Cardiac septum (tissue), 1 donor: ENCODE measurements at places on chromosomes 11 and 22. TPM values are rescaled to one million over a fixed set of nuclear protein-coding genes. Genes with fewer than 3 reads are reported as not detected.

- no peak for DNase-seq
These were observed 749 bp downstream of the VWA5A start for GRCh38 chr11:124115782-124116616.

TMPRSS5 gene
- total RNA-seq = 0.81 TPM

DNA sequence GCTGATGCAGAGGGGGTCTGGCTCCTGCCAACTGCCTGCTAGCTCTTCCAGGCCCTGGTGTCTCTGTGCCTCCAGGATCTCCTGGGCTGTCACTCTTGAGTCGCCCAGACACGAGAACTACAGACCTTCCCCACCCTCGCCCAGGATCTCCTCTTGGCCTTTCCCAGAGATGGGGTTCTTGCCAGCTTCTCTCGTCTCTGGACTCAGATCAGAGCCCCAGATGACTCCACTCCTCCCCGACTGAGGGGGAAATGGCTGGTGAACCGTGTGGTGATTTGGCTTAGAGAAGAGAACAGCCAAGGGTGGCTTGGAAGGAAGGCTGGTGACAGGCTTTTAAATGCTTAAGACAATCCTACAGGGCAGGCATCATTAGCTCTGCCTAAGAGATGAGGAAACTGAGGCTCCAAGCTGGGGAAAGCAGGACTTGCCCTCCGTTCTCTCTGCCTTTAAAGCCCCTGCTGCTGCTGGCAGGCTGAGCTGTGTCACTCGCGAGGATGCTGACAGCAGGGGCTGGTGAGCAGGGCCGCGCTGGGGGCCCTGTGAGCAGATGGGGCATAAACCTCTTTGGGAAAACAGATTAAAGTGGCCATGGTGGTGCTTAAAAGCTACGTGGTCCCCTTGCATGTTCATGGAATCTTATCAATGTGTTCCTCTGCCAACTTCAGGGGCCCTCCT lies 90.3 kb upstream of the THY1 start:
- DNase-seq = no peak

ACR gene
- 0.40 TPM for total RNA-seq

GRCh38 chr22:42632096-42632495 lies 8.3 kb downstream of the ATP5MGL start:
- DNase-seq = no peak

GRCh38 chr11:72635933-72636332 lies 38.3 kb downstream of the PDE2A start:
- DNase-seq = no peak

- no peak for DNase-seq
These were observed 140.9 kb downstream of the TEAD1 start for GRCh38 chr11:12815129-12815480.

- no peak for DNase-seq
These were observed 38.0 kb upstream of the TEF start for GRCh38 chr22:41343717-41344116.

CCDC73 gene
- not detected for total RNA-seq

GRCh38 chr11:109275931-109276330 lies 146.1 kb upstream of the C11orf87 start:
- DNase-seq = no peak

VPS26B gene
- 39.5 TPM for total RNA-seq

DNA sequence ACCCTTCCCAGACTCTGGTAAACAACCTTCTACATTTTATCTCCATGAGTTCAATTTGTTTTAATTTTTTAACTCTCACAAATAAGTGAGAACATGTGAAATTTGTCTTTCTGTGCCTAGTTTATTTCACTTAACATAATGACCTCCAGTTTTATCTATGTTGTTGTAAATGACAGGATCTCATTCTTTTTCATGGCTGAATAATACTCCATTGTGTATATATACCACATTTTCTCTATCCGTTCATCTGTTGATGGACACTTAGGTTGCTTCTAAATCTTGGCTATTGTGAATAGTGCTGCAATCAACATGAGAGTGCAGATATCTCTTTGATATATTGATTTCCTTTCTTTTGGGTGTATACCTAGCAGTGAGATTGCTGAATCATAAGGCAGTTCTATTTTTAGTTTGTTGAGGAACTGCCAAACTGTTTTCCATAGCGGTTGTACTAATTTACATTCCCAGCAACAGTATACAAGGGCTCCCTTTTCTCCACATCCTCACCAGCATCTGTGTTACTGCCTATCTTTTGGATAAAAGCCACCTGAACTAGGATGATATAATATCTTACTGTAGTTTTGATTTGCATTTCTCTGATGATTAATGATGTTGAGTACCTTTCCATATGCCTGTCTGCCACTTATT lies 93.9 kb downstream of the ATG16L2 start:
- no peak for DNase-seq

GRCh38 chr11:90329043-90329442 lies 106.2 kb upstream of the CHORDC1 start:
- DNase-seq = no peak

TPBGL gene
- 0.08 TPM for total RNA-seq

ASPHD2 gene
- total RNA-seq = 0.32 TPM

DNA sequence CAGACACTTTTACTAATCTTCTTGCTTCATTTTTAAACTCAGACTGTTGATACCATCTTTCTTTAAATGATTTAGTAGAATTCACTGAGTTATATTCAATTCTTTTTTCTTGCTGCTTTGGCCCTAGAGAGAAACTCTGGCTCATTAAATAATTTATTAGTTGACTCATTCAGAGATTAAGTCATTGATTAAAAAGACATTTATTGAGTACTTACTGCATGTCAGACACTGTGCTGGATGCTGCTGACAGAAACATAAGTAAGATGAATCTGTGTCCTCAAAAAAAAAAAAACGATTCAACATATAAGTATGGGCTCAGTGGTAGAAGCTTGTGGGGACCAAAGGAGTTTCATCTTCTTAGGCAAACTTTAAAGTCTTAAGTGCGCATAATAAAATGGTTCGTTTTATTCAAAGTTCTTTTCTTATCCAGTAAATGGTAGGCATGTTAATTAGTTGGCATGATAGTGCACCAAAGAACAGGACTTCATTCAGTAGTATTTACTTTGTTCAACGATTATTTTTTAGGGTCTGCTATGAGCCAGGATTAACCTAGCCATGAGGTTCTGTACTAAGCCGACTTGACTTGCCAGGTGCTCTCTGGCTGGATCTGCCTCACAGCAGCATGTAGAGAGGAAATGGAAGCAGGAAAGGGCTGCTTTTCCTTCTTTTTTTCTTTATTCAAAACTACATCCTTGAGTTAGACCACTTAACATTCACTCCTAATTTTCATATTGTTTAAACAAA lies 281.0 kb upstream of the CTSC start:
- no peak for DNase-seq

- peak; percentile 39 for DNase-seq
These were observed 34.0 kb downstream of the KCNQ1OT1 start for GRCh38 chr11:2665526-2666400.

DNA sequence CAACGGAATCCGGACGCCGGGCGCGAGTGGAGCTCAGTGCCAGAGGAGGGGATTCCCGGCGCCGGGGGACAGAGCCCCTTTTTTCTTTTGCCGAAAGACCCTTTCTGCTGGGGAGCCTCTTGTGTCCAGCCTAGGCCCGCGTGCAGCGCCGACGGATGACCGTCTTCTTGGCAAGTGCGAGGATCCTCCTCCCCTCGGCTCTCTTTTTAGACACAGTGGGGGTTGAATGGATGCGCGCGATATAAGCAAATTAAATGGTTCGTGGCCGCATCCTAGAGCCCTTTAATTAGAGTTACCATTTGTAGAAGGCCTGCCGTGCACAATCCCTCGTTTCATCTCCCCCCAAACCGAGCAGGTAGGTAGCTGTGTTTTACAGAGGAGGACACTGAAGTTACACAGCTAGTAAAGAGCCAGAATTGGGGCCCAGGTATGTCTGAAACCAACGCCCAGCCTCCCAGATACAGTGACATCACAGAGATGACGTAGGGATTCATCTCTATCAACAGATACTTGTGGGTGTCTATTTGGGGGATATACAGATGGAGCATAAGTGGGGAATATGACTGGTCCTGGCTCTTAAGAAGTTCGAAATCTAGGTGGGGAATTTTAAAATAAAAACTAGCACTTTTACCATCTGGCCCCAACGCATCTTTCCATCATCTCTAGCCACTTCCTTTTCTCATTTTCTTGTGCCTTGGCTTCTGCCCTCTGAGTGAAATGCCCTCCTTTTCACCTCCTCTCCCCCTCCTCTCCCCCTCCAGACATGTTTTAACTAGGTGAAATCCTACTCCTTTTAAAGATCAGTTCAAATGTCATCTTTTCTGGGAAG lies 875 bp downstream of the TCP11L1 start:
- no peak for DNase-seq

DNA sequence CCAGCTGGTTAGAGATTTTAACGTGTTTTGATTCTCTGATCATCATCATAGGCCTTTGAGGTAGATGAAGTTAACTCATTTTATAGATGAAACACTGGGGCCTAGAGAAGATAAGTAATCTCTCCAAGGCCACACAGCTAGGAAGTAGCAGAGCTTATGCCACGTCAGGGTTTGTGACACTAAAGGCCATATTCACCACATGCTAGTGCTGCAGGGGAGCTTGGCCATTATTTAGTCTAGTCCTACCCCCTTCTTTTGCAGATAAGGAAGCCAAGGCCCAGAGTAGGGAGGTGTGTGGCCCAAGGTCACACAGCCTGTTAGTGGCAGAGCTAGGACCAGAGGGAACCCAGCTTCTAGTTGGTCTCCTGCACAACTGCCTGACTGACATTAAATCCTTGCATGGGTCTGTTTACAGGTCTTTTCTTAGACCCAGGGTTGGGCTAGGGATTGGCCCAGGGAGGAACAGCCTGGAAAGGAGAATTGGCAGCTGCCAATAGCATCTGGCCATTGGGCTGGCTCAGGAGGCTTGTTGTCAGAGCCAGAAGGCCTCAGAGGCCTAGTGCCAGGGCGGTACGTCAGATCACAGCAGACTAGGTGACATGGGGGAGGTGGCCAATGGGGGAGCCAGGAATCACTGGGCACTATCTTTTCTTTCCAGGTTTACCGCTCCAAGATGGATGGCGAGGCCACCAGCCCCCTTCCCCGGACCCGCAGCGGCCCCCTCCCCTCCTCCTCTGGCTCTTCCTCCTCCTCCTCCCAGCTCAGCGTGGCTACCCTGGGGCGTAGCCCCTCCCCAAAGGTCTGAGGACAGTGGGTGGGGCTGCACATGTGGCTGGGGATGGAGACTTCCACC lies 36.0 kb downstream of the PHLDB1 start:
- no peak for DNase-seq

DNA sequence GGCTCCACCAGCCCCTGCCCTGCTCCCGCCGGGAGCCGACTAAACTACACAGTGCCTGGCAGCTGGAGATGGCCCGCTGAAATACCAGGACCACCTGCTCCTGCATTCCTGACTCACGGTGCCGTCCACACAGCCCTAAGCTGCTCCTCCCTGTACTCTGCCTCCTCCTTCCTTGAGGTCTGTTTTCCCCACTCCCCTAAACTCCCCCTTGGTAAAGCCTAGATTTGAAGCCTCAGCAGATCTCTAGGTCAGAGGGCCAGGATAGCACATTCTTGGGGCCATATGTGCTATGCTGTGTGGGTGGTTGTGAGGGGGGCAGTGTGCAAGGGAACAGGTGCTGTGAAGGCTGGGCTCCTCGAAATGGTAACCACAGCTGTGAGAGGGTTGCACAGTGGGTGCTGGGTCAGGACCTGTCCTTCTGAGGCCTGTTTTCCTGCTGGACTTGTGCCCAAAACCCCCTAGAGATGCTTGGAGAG lies 9.7 kb downstream of the LRFN4 start:
- DNase-seq = no peak

PSMA1 gene
- 136 TPM for total RNA-seq

DNA sequence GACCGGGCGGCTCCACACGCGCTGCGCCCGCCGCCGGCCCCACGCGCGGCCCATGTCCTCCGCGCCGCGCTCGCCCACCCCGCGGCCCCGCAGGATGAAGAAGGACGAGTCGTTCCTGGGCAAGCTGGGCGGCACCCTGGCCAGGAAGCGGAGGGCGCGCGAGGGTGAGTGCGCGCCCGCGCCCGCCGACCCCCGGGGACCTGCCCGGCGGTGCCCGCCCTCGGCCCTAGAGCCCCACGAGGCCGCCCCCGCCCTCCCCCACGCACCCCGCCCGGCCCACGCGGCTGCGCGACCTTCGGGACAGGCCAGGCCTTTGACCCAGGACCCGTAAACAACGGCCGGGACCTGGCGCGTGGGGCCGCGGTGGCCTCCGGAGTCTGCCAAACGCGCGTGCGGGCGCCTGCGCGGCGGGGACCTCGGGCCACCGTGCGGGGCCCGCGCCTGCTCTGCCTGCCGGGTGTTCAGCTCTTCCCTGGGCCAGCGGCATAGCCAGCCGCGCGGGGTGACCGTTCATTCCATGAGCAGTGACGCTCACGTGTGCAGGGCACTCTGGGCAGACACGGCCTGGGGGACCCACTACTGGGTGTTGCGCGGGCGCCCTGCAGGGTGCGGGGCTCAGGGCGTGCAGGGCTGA lies at the start of gene PARVB:
Gene PARVB, plus strand, starts transcription at position 15 of the 634 bp plus-strand sequence. Its CDS starts 38 bp downstream, at position 53.
- DNase-seq = no peak

- DNase-seq = no peak
These were observed 32.4 kb downstream of the CREB3L1 start for GRCh38 chr11:46309814-46310259.

DNA sequence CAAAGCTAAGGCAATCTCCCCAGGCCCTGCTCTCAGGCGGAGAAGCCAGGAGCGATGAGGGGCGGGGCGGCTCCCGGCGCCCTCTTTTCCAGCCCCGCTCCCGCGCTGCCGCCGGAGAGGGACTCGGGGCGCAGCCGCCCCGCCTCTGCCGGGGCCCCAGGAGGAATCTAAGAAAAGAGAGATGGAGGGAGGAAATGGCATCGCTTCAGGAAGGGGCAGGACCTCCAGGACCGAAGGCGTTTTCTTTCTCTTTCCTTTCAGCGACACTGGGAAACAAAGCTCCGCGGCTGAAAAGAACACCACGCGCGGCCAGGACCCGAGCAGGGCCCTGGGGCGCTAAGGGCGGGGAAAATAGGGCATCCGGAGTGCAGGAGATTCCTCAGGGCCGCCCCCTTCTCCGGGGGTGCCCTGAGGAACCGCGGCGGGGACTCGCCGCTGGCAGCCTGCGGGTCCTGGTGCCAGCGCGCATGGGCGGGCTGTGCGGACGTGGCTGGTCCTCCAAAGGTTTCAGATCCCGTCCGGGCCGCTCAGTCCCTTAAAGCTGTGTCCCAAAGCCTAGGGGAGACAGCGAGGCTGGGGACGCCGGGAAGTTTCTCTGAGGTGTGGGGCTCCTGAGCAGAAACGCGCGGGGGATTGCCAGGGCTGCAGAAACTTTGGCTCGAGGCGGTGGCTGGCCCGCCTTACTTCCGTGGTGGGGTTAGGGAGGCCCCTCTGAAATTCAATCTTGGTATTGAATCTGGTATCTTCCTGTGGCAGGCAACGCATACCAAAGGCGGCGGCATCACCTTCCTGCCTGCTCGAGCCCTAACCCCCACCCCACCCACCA lies 2.8 kb upstream of the BSX start:
- no peak for DNase-seq

MS4A12 gene
- not detected for total RNA-seq

GRCh38 chr11:134110252-134110815 lies 41.5 kb downstream of the JAM3 start:
- DNase-seq = no peak

- DNase-seq = no peak
These were observed at the start of gene IRAG1 for GRCh38 chr11:10693509-10694081. TSS of gene IRAG1 (minus strand) at chr11:10693755. CDS start at chr11:10693602, 153 bp downstream.

GRCh38 chr11:35227576-35228327 lies 88.8 kb downstream of the CD44 start:
- no peak for DNase-seq
